ENCODE measurements at places on chromosomes 4 and X.

DNA sequence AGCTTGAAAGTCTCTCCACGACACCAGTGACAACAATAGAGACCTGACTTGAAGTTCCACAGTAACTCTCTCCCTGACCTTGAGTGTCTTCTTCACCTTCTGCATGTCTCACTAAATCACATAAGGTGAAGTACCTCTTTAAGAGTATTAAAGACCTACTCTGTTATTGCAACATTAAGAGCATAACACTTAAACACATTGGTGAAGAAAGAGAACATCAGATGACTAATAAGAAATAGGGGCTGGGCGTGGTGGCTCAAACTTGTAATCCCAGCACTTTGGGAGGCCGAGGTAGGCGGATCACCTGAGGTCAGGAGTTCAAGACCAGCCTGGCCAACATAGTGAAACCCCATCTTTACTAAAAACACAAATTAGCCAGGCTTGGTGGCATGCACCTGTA lies 33.9 kb upstream of the MAPK10 start:
- DNase-seq = no peak

GRCh38 chr4:82588771-82589270 lies 27.0 kb upstream of the TMEM150C start:
- DNase-seq = no peak

DNA sequence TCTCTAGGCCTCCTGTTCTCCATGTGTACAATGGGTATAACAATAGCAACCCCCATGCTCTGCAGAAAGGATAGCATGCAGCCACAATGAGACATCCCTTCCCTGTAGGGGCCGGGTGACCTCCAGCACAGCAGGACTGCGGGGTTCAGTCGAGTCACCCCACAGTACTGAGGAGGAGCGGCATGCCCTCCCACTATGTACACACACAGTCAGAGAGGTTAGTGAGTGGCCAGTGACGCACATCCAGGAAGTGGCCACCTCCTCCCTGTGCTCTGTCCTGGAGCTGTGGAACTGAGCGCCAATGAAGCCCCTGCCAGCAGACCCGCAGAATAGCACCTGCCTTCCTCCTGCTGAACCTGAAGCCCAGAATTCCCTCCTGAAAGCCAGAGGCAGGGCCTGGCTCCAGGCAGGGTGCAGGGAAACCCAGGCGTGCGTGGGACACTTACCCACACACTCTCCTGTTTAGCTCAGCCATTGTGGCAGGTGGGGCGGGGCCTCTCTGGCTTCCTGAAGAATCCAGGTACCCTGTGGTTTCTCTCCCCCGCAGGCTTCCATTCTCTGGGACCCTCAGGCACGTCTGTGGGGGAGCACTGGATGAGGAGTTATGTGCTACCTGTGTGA lies 50.0 kb downstream of the WFS1 start:
- DNase-seq = no peak

GRCh38 chrX:70234355-70234754 lies at the start of gene AWAT1:
TSS of gene AWAT1 (plus strand) at chrX:70234655. CDS start at chrX:70234696, 41 bp downstream.
- no peak for DNase-seq

DNA sequence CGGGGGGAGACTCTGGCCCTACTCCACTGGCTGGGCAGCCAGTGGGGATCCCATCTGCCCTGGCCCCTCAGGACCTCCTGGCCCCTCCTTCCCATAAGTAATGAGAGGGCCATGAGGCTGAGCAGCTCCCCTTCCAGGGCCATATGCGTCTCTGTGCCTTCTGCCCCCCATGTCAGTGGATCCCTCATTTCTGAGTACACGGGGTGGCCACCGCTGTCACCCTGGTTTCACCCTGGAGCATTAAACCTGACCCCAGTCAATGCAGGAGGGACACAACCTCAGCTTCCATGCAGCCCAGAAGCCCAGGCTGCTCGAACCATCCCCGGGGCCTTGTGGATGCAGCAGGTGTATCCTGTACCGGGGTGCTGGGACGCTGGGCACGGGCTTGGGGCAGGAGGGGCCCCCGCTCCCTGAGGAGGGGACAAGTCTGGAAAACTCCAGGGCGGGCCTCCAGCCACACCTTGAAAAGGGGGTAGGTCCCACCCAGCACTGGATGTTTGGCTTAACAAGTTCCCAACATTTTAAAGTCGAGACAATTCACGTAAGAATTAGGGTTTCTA lies 24.2 kb downstream of the ATP5ME start:
- no peak for DNase-seq

- DNase-seq = no peak
Observed at GRCh38 chr4:139484783-139485311, 30.9 kb downstream of the RAB33B start.

GRCh38 chrX:40478474-40479065 lies 102.2 kb upstream of the ATP6AP2 start:
- no peak for DNase-seq

DNA sequence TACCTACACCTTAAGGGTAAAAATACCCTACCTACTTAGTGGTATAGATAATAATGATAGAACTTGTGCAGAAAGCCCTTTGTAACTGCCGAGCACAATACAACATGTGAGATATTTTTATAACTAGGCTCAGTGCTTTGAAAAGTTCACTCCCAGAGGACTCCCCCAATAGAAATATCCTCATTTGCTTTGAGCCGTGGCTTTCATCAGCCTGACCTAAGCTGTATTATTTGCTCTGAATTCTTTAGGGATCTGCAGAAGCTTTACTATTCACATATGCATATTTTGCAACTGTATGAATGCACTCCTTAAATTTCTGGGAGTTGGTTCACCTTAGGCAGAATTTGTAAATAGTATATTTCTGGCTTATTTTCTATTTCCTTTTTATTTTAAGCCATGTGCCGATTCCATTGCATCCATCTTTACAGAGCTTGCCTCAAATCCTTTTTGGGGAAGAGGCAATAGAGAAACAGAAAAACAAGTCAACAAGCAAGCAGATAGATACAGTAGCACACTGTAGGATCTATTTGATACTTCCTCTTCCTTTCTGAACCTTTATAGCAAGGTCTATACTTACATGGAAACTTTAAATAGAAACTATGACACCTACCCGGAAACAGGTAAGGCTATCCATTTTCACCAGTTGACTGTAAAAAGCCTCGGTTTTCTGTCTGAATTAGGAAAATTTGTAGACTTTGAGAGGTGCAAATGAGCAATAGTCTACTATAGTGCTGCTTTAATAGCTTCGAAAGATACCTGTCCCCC lies 242.5 kb upstream of the VCX3A start:
- DNase-seq = no peak

DNA sequence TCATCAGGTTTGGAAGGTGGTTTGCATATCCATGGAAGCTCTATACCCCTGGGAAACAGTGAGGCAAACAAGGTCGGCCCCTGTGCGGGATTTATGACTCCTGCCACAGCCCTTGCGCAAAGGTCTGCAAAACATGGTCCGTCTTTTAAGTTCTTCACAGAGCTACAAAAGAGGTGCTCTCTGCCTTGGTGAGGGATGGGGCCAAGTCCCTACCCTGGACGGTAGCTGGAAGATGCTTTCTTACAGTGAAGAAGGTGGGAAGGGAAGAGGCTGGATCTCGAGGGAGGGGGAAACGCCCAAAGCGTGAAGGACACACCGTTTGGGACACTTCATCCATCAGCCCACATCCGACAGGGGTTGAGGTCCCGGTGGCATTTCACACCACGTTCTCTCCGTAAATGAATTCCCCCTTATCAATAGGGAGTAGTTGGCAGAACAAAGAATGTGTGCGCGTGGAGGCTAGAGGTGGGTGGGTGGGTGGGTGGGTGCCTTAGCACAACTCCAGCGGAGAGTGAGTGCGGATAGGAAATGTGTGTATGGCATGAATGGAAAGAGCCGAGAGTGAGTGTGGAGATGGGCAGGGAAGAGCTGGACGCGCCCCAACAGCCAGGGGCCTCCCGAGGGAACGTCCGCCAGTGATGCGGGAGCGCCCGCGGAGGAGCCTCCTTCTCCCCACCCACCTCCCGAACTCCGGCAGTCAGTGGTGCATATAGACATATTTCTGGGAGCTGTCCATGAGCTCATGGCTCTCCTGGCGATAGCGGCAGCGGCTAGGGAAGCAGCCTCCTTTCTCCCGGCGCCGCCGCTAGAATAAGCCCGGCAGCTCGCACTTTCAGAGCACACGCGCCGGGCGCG lies 68.3 kb downstream of the LARP7 start:
- DNase-seq = no peak

GRCh38 chr4:122086338-122087065 lies 65.6 kb upstream of the BLTP1 start:
- no peak for DNase-seq

DNA sequence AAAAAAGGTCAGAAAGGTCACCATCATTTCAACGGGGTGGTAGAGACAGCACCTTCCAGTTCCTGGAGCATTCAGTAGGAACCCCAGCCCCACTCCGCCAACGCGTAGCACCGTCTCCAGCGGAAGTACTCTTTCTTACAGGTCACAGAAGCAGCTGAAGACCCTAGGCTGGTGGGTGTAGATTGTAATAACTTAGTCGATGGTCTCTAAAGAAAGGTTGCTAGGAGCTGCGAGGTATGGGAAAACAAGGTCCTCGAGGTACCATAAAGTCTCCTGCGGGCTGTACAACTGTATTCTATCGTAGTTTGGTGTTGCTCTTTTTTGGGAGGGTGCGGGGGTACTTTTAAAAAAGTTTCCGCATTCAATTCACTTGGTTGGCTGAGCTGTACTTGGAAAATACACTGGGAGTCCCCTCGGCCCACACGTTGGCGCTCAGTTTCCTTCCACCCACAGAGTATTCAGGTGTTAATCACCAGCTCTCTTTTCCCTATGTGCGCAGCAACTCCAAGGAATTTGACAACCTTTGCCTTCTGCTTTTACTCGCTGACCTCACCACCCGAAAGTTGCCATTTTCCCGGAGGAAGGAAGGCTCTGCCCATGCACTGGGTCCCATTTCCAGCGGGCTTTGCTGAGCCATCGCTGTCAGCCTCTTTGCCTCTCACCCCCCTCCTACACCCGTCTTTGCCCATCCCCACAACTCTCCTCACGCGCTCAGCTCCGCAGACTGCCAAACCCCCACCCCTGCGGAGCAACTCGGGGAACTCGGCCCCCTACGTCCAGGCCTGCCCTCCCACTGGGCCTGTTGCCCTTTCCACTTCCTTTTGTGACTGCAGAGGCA lies 4.8 kb upstream of the SOX3 start:
- DNase-seq = no peak

- no peak for DNase-seq
Observed at GRCh38 chrX:15242899-15243555, 26.9 kb downstream of the ASB9 start.

GRCh38 chr4:89101256-89102161 lies 9.8 kb upstream of the TIGD2 start:
- no peak for DNase-seq

- DNase-seq = no peak
Observed at GRCh38 chr4:155657985-155658680, 8.5 kb upstream of the GUCY1A1 start.

GRCh38 chrX:38669428-38669827 lies 108.1 kb downstream of the TSPAN7 start:
- no peak for DNase-seq

DNA sequence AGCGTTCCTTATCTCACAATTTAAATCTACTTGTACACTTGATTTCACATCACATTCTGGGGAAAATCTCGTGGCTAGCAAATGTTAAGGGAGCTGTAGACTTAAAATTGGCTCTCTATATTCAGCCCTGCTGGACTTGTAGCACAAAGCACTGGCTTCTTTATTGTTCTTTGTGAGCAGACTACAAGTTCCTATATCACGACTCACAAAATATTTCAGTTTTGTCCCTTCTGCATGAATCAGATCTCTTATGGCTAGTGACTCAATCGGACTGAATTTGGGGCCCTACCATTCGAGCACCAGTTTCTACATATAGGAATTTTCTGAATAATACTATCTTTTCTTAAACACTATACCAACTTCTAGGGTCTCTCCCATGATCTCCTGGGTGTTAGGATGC lies 390.1 kb downstream of the ADAM29 start:
- DNase-seq = no peak

DNA sequence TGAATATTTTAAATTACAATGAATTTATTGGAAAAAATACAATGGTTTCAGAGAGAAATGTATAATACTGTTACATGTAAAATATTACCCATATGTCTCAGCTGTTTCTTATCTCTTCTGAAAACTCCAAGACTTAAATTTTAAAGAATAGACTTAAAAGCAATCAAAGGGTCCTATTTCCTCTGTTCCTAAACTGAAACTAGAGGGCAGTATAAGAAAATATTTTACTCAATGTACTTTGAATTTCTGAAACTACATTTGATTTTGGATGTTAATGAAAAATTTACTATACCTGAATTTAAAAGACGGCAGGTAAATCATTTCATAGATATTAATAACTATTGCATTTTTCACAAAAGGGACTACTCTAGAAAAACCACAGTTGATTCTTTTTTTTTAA lies 200.2 kb downstream of the LRBA start:
- no peak for DNase-seq

DNA sequence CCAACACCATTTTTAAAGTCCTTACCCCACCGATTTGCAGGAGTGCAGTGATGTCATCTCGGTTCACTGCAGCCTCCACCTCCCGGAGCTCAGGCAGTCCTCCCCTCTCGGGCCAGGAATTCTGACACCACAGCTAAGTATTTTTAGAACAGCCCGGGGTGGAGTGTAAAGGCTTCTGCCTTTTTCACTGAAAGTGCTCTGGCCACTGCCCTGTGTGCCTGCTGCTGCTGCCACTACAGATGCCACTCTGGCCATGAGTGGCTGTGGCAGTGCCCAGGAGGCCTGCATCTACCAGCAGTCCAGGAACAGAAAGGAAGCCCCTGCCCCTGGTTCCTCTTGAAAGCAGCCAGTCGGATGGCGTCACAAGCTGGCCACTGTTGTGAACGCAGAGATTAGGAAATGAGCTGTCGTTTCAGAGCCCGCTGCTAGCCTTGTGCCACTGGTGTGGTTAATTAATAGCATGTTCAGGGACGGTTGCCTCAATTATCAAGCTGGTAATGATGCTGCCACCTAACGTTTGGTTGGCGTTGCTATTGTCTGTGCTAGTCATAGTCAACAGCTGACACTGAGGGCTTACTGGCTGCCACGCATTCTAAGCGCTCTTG lies 23.6 kb upstream of the TBC1D14 start:
- peak; percentile 43 for DNase-seq

DNA sequence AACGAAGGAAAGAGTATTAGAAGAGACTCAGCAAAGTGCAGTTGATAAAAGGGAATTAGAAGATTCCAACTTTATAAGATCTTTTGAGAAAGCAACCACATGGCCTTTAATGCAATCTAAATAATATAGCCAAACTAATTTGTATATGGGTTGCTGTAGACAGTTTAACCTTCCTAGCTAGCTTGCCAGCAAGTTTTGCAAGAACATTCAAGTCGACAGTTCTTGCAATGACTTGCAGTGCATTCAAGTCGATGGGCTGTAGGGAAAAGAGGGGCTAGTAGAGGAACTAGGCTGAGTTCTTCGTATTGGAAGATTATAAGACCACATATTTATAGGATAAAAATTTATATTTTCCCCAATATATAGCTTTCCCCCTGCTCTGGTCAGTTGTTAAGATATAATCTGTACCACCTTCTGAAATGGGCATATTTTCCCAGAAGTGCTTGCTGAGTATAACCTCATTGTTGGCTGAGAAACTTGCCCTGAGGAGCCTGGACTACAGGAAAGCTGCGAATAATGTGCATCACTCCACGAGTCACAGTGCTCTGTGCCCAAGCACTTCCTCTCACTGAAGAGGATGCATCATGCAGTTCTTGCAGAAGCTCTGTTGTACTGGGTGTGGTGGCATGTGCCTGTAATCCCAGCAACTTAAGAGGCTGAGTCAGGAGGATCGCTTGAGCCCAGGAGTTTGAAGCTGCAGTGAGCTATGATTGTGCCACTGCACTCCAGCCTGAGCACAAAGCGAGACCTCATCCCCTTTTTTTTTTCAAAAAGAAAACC lies 56.7 kb downstream of the DOCK11 start:
- DNase-seq = no peak

GRCh38 chrX:154779261-154779660 lies 16.6 kb downstream of the DKC1 start:
- no peak for DNase-seq

- DNase-seq = no peak
Observed at GRCh38 chr4:156998500-156999174, 27.0 kb upstream of the PDGFC start.

Data from spinal cord (tissue), 10 donors.